AML-193 (cell line): ENCODE measurements at places on chromosomes 6 and 20.

GRCh38 chr6:145865595-145865994 lies 51.0 kb upstream of the FBXO30 start:
- no peak for DNase-seq

GRCh38 chr20:61219021-61219431 lies 33.0 kb upstream of the CDH4 start:
- DNase-seq, result no peak

- no peak for DNase-seq
These were observed 8.1 kb downstream of the SYNJ2 start for GRCh38 chr6:157989541-157990289.

DNA sequence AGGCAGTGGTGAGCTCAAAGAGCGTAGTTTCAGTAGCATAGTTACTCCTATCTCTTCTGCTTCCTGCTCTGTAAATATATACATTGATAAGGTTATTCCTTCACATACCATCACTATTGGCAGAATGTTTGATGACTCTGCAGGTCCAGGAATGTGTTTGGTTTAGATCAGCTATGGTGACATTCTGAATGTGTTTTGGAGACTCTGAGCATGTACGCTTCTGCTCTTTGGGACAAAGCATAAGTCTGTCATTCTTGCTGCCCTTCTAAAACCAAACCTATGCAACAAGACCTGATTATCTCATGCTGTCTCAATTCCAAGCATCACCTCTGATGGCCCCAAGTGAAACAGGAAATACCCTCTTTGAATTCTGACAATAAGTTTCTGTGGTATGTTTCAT lies 1074.3 kb downstream of the KIF16B start:
- no peak for DNase-seq

GRCh38 chr6:46888031-46888430 lies 33.7 kb downstream of the ADGRF5 start:
- no peak for DNase-seq

DNA sequence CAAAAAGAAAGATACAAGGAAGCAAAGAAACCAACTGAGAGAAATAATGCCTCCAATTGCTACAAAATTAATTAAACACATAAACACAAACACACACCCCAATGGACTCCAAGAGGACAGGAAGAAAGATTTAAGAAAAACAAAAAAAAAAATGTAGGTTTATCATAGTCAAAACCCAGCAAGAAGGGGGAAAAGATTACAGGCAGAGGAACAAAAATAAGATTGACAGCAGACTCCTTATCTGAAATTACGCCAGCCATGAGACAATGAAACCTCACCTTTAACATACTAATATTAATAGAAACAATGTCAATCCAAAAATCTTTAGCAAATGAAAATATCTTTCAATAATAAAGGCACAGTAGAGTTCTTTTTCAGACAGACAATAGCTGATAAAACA lies 155.8 kb downstream of the RNGTT start:
- no peak for DNase-seq

DNA sequence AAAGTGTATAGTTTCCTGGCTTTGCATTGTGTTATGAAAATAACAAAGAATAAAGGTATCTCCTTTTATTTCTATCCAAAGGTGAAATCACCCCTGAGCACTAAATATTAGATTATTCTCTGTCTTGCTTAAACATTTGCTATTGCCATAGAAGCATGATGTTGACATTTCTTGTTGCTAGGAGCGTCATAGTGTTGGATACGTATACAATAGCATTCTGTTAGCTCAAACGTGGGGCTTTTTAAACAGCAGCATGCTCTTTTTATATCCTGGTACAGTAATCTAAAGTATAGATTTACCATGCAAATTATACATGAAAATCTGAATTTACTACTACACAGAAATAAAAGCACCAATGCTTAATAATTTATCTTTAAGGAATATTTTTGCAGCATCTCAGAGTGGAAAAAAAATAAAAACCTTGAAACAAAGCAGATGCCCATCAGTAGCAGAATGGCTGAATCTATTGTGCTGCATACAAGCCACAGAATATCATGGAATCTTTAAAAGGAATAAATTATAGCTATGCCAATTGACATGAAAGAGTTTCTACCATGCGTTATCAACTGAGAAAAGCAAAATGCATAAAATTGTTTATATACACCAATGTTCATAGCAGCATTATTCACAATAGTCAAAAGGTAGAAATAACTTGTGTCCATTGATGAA lies 9.6 kb upstream of the HSF2 start:
- no peak for DNase-seq

DNA sequence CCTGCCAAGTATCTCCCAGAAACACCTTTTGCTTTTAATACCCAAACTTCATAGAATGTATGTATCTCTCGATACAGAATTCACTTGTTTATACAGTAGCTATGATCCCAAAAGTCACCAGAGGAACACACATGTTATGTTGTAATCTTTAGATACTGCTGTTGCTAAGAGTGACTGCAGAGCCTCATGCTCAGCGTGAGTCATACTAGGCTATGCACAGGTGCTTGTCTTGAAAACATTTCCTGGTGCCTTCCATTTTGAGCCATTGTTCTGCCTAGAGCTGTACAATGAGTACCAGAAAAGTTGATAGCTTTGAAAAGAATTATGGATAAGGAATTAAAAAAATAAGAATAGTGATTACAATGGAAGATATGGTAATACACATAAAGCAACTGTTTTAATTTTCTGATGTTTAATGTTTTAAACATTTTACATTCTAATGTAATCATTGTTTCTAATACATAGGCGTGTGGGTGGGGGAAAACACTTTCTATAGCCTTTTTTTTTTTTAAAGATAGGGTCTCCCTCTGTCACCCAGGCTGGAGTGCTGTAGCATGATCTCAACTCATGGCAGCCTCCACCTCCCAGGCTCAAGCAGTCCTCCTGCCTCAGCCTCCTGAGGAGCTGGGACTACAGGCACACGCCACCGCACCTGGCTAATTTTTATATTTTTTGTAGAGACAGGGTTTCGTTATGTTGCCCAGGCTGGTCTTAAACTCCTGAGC lies 79.4 kb downstream of the CD24 start:
- peak; percentile 6 for DNase-seq

DNA sequence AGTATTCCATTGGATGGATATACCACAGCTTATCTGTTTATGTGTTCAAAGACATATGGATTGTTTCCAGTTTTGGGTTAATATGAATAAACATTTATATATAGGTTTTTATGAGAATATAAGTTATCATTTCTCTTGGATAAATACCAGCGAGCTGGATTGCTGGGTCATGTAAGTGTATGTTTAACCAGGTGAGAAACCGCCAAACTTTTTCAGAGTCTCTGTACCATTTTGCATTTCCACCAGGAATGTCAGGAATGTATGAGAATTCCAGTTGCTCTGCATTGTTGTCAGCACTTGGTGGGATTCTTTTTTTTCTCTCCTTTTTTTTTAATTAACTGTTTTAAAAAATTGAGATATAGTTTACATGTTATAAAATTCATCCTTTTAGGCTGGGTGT lies 52.1 kb downstream of the PHF20 start:
- no peak for DNase-seq

DNA sequence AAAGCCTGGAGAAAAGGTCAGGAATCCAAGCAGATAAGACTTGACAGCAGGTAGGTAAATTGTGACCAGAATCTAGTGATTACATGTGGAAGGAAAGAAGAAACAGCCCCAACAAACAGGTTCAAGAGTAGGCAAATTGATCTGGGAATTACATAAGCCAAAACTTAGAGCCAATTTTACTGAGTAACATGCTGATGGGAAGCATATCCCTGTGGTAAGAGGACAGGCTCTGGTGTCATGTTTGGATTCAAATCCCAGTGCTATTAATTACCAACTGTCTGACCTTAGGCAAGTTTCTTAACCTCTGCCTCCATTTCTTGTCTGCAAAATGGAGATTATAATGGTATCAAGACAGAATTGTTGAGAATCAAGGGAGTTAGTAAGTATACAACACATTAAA lies 20.4 kb downstream of the MCM9 start:
- no peak for DNase-seq

GRCh38 chr6:25537349-25538018 lies 114.5 kb upstream of the SCGN start:
- DNase-seq, result no peak

DNA sequence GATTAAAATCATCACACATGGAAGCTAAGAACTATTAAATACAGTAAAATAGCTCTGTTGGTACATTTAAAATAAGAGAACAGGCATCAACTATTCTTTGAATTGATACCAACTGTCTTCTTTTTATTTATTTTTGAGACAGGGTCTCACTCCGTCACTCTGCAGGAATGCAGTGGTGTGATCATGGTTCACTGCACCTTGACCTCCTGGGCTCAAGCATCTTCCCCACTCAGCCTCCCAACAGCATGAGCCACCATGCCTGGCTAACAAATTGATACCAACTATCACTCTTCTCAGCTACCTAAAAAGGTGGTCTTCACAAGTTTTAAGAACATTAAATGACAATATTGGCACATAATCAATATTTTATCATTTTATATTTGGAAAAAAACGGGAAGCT lies 7.8 kb upstream of the PNISR start:
- no peak for DNase-seq

DNA sequence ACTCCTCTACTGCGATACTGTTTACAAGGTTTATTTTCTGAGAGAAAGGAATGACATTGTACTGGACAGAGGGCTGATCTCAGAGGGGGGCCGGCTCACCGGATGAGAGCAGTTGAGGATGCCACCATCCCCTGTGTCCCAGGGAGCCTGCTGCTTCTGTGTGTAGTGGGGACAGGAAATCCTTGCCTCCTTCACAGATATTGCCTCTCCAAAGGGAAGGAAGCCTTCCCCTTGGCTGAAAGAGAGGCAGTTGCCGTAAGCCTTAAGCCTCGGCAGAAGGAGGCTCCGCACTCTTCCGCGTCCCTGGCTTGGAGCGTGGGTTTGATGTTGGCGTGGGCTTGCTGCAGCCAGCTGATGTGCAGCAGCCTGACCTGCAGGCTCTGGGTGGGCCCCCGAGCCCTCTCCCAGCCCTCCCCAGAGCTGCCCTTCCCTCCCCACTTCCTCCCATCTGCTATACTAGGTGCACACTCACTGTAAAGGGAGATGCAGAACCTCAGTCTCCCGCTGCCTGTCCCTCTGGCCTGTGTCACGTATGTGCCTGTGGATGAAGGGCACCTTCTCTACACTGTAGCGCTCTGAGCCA lies 45.7 kb upstream of the RPS6KA2 start:
- DNase-seq, result no peak

DNA sequence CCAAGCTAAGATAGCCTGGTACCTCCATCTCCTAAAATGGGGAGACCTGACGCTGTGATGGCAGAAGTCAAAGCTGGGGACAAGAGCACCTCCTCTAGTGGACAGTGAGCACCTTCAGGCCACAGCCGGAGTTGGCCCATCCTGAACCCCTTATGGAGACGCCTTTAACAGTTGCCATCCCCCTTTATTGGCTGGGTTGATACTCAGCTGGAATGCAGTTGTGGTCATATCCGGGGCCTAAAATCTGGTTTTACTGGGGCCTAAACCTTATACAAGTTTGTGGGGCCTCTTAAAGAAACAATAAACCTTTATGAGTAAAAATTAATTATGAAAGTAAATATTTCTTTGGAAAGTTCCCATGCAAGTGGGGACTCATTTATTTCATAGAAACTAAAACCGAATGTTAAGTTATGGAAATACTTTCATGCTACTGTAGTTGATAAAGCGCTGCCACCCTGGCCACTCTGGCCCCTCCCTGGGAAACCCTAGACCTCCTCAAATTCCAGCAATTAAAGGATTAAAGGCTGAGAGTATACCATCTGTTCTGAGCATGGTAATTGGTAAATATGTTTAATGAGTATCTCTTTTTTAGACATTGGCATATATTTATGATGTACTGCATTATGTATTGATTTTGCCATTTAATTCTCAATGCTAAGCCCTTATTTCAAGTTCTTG lies 95.1 kb upstream of the SASH1 start:
- DNase-seq, result no peak

DNA sequence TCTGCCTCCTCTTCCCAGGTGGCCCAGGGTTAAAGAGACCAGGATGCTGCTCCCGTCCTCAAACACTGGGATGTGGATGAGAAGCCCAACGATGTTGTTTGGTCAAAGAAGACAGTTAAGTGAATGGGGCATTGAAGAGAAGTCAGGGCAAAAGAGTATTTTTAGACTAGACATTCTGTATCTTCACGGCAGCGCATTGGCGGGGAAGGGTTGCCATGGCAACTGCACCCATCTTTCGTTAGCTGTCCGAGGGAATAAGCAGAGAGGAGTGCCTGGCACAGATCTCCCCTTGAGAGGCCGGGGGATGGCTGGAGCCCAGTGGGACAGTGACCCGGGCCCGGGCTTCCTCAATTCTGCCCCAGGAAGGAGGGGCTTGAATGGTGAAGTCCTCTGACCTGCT lies 56.4 kb upstream of the GPR31 start:
- no peak for DNase-seq

GRCh38 chr20:5529331-5530148 lies 212.8 kb upstream of the PROKR2 start:
- peak; percentile 74 for DNase-seq

GRCh38 chr6:18388942-18389341 lies 1.8 kb downstream of the RNF144B start:
- no peak for DNase-seq

DNA sequence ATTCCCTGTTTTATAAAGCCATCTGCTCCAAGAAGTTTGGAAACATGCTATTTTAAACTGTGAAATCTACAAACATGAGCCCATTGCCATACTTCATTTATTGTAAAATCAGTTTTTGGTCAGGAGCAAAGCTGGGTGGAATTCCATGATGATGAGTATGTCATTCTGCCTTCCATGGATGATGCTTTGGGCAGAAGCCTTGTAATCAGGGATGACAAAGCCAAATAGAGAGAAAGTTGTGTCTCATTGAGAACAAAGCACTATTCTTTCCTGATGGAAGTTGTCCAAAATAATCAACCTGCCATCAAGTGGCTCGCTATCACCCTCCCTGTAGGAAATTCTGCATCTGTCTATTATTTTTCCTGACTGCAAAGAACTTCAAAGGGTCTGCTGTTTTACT lies 313.0 kb upstream of the DEFB112 start:
- no peak for DNase-seq

DNA sequence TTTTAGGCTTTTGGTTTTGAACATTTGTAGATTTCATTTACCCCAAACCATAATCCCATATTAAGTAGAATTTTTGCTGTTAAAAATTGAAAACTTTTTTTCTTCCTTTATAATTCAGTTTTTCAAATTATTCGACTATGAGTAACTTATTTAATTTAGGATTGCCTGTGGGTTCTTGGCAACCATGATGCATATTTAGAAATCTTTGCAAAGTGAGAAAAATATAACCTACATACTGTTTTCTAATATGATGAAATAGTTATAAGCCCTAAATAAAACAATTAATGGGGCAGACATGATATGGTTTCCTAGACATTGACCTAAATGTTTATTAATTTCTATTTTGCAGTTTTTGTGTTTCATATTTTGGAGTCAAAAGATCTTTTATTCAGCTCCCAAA lies 23.6 kb downstream of the NEDD9 start:
- no peak for DNase-seq
